ENCODE measurements at places on chromosomes 12 and 14.

DNA sequence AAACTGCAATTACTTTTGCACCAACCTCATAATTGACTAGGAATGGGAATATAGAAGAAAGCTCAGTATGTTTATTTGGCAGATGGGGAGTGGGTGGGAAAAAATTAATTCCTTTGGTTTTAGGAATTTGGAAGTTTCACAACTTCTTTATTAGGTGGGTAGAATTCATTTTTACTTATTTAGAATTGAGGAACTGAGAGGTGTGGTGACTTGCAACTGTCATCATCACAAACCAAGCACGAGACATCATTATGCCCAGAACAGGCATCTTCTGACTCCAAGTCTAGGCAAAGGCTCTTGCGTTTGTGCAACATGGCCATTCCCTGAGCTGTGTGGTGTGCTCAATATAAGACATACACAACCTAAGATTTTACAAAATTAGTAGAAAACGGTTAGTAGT, 380.0 kb downstream of the ATP23 start:
- no peak for DNase-seq

- DNase-seq = no peak
These were observed 240.0 kb upstream of the CPNE8 start for GRCh38 chr12:39145175-39145999.

- DNase-seq = no peak
These were observed 46.1 kb downstream of the SLC41A2 start for GRCh38 chr12:104911942-104912341.

DNA sequence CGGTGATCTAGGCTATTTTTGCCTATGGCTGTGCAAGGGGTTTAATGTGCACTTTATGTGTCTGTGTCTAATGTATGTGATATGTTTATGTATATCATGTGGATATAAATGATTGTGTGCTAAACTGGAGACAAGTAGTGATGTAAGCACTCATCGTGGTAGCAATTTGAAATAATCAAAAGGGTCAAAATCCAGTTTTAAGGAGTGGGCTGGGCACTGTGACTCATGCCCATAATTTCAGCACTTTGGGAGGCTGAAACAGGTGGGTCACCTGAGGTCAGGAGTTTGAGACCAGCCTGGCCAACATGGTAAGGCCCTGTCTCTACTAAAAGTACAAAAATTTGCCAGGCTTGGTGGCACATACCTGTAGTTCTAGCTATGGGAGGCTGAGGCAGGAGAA, 2.8 kb downstream of the EDDM3A start:
- DNase-seq = no peak

- DNase-seq = no peak
These were observed 15.5 kb upstream of the ANO4 start for GRCh38 chr12:100778967-100779590.

- DNase-seq = no peak
These were observed 49.0 kb downstream of the TMEM117 start for GRCh38 chr12:43884683-43885410.

DNA sequence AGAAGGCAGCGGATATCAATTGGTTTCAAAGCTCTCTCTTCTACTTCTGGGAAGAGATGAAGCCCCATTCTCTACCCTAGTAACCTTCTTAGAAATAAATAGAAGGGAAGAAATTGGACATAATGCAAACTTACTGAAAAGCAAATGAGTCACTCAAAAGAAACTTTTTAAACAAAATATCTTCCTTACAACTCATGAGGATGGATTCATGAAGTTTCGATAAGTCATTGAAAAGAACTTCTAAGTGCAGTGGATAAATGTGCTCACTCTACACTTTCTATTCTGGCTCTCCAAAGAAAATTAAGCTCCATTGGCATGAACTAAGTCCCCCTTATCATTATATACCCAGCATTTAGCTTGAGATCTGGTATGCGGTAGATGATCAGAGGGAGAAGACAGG, 899.5 kb downstream of the RPS29 start:
- no peak for DNase-seq

DNA sequence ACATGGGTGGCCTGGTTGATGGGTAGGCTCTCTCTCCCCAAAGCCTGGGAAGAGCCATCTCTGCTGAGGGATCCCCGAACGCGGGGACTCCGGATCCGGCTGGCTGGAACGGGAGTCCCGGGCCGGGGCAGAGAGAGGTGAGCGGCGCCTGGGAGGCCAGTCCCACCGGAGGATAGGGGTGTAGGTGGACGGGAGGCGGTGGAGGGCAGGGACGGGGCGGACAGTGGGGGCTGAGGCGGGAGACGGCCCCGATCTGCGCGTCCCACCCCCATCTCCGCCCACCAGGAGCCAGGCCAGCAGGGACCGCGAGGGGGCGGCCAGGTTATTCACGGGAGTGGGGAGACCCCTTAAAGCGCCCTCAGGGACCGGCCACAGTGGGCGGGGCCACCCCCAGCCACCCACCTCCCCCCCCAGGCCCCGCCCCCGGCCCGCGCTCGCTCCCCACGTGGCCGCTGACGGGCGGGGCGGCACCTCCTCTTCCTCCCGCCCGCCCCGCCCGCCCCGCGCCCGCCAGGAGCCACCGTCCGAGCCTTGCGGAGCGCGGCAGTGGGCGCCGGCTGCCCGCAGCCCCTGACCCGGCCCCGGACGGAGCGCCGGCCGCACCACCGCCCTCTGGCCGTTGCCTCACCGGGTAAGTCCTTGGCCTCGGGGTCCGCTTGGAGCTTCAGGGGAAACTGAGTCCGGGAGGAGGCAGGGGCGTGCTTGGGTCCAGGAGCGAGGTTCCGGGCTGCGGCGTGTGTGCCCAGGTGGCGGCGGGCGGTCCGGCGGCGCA, at the start of gene INF2:
Gene INF2 (plus strand): TSS at position 510 of the 772 bp plus-strand sequence. CDS start 11,748 bp downstream, outside the sequence.
- DNase-seq = no peak

GRCh38 chr12:6372403-6373003, 2.9 kb downstream of the SCNN1A start:
- DNase-seq = no peak

DNA sequence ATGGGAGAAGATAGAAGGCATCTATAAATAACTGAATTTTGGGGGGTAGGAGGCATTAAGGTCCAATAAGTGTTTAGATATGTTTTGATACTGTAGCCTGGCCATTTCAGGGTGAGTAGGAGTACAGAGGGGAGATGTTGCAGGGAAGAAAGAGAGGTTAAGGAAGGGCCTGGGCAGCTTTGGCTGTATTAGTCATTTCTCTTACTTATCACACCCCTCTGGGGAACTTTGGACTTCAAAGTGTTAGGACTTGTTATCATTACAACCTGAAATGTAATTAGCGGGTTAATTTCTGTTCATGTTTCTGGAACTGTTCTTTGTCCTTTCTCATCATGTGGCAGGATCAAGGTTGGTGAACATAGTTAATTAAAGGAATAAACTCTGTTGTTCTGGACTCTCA, 40.3 kb downstream of the SUSD6 start:
- no peak for DNase-seq

GRCh38 chr14:101362529-101363260, 198.6 kb upstream of the DIO3 start:
- no peak for DNase-seq

DNA sequence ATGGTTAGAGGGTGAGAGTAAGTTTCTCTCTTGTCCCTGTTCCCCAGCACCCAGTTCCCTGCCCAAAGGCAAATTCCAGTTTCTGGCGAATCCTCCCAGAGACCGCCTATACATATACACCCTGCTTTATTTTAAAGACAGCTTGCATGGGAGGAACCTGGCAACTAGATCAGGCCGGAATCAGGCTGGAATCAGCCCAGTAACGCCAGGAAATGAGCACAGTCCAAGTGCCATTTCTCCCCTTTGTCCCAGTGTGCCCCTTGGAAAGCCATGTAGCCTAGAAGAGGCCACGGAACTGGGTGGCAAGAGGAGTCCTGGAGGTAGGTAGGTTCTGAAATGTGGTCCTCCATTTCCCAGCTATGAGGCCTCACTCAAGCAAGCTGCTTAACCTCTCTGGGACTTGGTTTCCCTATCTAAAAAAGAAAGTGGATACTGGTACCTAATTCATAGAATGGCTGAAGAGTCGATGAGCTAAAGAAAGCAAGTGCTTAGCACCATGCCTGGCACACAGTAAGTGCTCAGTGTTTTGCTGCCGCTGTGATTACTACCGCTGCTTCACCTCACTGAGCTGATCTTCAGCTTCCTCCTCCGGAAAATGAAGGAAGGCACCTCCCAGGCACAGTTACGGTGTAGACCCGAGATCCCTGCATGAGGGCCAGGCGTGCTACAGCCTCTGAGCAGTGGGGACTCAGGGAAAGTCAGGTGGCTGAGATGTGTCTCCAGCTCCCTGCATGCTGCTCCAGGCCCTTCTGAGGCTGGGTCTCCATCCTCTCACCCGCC, 36.4 kb downstream of the PITPNM2 start:
- DNase-seq = no peak

GRCh38 chr12:4807813-4808212, 87.6 kb downstream of the GALNT8 start:
- no peak for DNase-seq

DNA sequence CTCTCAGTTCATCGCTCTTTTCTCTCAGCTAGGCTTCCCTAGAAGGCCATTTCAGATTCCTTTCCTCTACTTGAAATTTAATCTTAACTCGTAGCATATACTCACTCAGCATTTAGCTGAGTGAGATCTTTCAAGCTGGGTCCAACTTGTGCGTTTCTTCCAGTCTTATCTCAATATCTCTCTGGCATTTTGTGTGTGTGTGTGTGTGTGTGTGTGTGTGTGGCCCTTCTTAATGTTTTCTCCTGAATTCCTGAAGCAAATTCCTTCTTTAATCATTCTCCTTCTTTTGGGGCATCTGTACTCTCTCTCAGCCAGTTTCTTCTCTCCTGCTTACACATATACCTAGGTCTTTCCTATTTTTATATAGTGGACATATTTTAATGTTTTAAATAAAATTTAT, 129.1 kb downstream of the KITLG start:
- no peak for DNase-seq

DNA sequence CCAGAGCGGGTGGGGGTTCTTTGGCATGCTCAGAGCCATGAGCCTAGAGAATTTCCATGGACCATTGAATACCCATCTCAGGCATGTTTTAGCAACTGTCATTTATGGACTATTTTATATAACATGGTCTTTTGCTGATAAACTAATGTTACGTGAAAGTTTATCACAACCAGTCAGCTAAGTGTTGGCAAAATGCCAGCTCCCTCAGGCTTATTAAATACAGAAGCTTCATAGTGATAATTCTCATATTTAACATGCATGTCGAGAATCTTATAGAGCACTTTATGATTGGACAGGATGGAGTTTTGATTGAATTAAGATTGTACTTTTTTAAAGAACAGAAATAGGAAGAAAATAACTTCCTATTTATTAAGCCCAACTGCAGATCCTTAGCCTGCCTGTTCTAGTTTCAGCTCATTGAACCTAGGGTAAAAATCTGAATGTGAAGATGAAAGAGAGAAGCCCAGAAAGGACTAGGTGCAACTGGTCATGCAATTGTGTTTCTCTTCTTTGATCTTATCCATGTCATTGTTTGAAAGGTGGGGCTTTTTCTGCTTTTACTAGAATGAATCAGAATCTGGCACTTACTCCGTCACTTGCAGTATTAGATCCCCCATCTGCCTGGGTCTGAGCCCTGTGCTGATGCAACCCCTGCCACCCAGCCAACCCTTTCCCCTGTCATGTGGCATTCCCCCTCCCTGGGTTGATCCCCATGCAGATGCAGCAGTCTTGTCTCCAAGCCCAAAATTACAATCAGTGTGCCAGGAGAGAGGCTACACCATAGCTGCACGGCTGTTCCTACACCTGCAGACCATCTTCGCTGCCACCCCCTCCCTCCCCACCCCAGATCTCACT, 134.6 kb upstream of the EVL start:
- DNase-seq = no peak

GRCh38 chr12:39277416-39277815, 165.5 kb downstream of the KIF21A start:
- DNase-seq = no peak

- DNase-seq = no peak
These were observed 379.8 kb downstream of the VRK1 start for GRCh38 chr14:97177016-97177415.

GRCh38 chr12:124867401-124867930, 3.8 kb upstream of the SCARB1 start:
- DNase-seq = no peak

DNA sequence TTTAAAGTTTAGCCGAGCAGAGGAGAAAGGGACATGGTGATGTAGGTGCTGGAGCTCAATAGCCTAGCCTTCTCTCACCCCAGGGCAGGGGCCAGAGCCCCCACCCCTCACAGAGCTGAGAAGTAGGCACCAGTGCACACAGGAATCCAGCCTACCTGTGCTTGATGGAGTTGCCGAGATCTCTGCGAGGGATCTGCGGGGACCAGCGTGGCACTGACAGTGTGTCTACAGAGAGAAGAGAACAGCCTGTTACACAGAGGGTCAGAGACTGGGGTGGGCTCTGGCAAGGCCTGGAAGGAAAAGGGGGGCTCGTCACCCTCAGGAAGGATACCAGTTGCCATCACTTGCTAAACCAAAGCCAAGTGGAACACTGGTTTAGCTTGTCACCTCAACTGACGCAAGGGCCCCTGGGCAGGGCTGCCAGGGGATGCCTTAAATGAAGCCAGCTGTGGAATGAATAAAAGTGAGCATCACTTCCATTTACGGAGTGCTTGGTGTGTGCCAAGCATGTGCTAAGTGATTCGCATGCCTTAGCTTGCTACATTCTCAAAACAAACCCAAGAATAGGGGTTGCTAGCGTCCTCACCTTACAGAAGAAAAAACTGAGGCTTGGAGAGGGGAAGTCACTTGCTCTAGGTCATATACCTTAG, 220.8 kb upstream of the NOS1 start:
- DNase-seq = no peak

- no peak for DNase-seq
These were observed 21.9 kb upstream of the PGF start for GRCh38 chr14:74977164-74977900.

GRCh38 chr12:1171657-1172408, 180.8 kb downstream of the ERC1 start:
- DNase-seq = no peak

- no peak for DNase-seq
These were observed 3.0 kb upstream of the TESC start for GRCh38 chr12:117101953-117102799.

- DNase-seq = no peak
These were observed 12.9 kb downstream of the SPRYD3 start for GRCh38 chr12:53065975-53066931.

GRCh38 chr14:89125216-89125615, 291.8 kb downstream of the FOXN3 start:
- no peak for DNase-seq

GRCh38 chr12:57764662-57765002, 2.2 kb downstream of the CYP27B1 start:
- DNase-seq = no peak

- no peak for DNase-seq
These were observed 102.1 kb downstream of the TMEM117 start for GRCh38 chr12:43937947-43938346.

- no peak for DNase-seq
These were observed 9.0 kb upstream of the GPR135 start for GRCh38 chr14:59474172-59474571.

All from cortex of kidney (tissue), 1 donor.